ENCODE measurements at places on chromosomes 6 and 20. TPM values are rescaled to one million over a fixed set of nuclear protein-coding genes. Genes with fewer than 3 reads are reported as not detected.
A peak's percentile ranks its signal among the peaks of the same experiment; 100 is the strongest.

- no peak for DNase-seq
Measured at GRCh38 chr6:4348462-4349112, 213.2 kb upstream of the ECI2 start.

GRCh38 chr20:14434384-14435136, 97.1 kb upstream of the FLRT3 start:
- no peak for DNase-seq

Gene C20orf173
- not detected for total RNA-seq

Gene ALDH5A1
- 5.2 TPM for total RNA-seq

DNA sequence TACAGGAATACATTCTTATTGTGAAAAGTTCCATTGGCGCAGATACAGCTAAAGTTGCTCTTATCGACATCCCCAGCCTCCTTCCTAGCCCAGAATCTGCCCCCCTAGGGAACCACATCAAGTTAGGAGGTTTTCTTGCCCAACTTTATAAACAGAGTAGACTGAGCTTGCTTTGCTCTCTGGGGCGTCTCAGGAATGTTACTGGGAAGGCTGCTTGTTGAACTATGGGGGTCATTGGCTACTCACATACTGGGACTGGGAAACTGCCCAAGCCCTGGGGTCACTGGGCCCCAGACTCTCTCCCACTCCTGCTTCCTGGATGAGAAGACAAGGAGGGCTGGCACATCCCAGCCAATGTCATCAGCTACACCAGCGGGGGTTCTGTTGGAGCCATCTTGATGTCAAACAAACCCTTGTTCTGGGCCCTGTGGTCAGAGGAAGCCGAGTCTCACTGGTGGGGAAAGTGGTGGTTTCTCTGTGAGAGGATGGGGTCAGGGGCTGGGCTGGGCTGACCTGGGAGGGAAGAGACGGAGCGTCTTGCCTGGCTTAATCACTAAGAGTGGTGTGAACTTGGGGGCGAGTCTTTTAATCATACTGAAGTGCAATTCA, 26.0 kb downstream of the BPIFB4 start:
- no peak for DNase-seq

DNA sequence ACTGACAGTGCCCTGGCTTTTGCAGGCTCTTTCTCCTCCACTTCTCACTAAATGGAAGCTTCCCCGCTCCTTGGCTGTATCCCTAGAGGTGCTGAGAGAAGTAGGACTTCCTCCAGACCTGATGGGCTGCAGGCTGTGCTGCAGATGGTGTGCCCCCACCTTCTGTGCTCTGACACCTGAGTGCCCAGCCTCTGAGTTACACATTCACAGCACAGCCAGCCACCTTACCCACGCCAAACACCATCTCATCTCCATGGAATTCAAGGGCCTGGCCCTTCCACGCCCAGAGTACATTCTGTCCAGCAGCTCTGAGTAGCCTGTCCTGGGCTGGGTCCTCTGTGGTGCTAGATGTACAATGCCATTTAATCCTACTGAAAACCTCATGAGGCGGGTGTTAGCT, 5.3 kb downstream of the SFTA2 start:
- DNase-seq: no peak

DNA sequence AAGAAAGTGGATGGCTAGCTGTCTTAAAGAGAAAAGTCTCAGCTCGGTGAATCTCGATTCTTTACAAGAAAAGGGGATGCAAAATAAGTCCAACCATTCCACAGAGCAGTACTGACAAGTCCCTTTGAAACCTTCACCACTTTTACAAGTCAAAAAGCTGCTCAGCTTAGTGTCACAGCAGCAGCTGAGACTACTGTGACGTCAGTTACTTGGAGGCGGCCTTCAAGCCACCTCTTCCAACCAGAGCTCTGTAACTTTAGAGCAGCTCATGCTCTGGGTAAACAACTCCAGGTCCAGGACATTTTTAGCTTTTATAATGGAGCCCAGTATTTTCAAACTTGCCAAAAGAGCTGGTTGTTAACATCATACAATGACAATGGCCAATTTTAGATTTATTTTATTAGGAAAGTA, at the start of gene KIAA0408:
TSS of gene KIAA0408 (minus strand) at position 159 of the 411 bp plus-strand sequence. CDS start 5,408 bp downstream, outside the sequence.
- DNase-seq: peak; percentile 72

Gene GRIK2
- 3.0 TPM for total RNA-seq

Gene CD83
- 10.9 TPM for total RNA-seq

DNA sequence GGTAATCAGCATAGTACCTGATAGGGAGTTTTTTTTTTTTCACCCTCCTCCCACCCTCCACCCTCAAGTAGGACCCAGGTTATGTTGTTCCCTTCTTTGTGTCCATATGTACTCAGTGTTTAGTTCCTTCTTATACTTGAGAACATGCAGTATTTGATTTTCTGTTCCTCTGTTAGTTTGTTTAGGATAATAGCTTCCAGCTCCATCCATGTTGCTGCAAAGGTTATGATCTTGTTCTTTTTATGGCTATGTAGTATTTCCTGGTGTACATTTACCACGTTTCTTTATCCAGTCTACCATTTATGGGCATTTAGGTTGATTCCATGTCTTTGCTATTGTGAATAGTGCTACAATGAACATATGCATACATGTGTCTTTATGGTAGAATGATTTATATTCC, 41.9 kb downstream of the FOXA2 start:
- no peak for DNase-seq

Gene TRIM40
- total RNA-seq: not detected

GRCh38 chr6:149062653-149063348, 254.7 kb upstream of the TAB2 start:
- no peak for DNase-seq

DNA sequence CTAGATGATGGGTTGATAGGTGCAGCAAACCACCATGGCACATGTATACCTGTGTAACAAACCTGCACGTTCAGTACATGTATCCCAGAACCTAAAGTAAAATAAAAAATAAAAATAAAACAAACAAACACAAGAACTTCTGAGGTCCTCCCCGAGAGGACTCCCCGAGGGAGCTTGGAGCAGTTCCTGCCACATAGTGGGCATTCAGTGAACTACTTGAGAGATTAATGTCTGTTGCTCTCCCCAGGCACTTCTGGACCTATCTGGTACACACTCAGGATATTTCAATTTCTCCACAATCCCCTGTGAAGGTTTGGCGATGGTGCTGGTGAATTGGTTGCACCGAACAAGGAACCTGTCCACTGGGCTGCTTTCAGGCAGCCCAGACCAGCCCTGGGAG, 311.2 kb downstream of the ESR1 start:
- no peak for DNase-seq

Gene AKAP12
- total RNA-seq: 80.2 TPM

Gene SPATA25
- 7.5 TPM for total RNA-seq

GRCh38 chr6:7260291-7261031, 52.5 kb downstream of the SSR1 start:
- DNase-seq: no peak

- no peak for DNase-seq
Measured at GRCh38 chr6:143844006-143844405, 868 bp downstream of the LTV1 start.

DNA sequence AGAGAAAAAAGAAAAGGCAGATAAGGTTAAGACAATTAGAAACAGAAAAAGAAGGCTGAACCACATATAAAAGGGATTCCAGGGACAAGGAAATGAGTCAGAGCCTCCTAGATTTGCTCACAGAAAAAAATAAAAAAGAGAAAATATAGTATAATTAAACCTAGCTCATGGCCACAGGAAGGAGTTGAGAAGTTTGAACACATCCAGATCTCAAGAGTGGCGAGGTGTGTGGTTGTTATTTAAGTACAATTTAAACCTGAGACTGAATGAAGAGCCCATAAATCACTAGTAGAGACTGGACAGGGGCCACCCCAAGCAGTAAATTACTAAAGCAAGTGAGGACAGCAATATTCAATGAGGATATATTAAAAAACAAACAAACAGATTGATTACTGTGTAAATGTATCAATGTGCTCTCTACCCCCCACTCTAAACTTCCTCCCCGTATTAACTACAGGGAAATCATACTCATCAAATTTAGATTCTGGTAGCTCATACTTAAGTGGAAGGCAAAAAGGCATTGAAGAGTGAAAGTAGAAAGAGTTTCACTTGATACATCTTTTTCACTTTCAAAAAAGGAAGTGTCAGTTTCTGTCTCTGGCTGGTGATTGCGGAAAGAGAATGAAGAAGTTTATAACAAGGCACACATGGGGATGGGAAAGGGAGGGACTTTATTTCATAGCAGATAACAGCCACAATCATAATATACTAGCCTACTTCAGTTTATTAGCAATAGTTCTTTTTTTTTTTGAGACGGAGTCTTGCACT, 49.3 kb upstream of the SCAF8 start:
- DNase-seq: no peak

DNA sequence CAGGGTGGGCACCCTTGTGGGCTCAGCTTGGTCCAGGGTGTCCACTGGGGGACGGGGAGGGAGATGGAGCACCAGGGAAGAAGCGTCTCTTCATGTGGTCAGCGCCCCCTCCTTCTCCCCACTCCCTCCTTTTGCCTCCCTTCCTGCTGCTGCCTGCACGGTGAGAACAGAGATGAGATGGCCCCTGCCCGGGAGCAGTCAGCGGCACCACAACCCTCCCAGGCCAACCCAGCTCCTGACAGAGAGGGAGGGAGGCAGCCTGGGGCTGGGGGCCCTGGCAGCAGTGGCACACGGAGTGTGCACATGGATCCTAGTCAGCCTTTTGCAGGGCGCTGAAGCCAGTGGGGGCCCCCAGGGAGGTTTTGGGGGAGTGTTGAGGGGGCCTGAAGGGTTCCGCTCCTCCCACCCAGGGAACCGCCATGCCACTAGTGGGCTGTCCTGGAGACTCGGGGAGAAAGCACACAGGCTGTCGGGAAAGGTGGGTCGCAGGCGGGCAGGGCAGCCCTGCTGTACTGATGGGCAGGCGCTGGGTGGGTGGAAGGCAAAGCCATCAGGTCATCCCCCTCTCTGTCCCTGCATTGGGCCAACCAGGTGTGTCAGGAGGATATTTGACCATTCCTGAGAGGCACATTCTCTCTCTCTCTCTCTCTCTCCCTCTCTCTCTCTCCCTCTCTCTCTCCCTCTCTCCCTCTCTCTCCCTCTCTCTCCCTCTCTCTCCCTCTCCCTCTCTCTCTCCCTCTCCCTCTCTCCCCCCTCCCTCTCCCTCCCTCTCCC, 94.3 kb upstream of the BHLHE23 start:
- no peak for DNase-seq

- no peak for DNase-seq
Measured at GRCh38 chr20:64196309-64196708, 32.1 kb downstream of the MYT1 start.

- no peak for DNase-seq
Measured at GRCh38 chr6:13412639-13413465, 74.5 kb downstream of the GFOD1 start.

DNA sequence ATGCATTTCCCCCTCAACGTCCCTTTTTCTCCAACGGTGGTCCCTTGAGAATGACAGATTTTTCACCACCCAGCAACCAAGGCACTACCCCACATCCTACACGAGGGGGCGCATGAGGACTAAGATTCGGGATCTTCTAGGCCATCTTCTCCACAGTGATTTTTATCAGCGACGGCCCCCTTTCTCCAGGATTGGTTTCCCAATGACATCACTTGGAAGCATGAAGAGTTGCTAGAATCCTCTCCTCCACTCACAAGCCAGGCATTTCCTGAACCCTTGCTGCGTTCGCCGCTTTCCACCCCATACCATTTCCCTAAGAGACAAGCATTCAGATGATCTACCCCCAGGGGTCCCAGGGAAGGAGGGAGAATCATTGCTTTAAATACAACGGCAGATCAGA, 252.0 kb downstream of the HIVEP2 start:
- DNase-seq: peak; percentile 91

DNA sequence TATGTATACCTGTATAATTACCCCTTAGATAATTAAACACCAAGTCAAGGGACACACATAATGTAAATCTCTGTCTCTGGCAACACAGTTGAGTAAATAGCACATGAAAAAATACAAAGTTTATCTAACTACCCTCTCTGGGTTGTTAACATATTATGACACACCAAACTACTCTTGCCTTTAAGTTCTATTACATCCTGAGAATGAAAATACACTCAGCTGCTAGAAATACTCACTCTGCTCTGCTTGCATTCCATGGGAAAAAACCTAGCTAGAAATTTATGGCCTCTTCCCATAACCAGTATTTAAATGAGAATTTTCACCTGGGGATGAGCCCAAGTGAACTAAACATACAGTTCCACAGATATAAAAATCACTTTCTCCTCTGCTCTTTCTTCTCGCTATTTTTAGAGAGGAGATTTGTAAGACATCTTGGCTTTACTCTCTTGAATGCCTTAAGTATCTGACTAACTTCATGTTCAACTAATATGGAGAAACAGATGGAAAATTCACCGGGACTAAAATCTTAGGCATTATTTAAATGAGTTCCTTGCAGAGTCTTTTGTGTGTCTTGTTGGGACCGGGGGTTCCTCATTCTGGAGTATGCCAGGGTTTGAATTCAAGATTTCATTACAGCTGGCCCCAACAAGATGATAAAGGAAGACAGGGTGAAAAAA, 140.9 kb downstream of the GJA10 start:
- DNase-seq: no peak

Gene SLC24A3
- 3.0 TPM for total RNA-seq

GRCh38 chr6:33000055-33000454, 9.3 kb downstream of the HLA-DOA start:
- DNase-seq: peak; percentile 93

DNA sequence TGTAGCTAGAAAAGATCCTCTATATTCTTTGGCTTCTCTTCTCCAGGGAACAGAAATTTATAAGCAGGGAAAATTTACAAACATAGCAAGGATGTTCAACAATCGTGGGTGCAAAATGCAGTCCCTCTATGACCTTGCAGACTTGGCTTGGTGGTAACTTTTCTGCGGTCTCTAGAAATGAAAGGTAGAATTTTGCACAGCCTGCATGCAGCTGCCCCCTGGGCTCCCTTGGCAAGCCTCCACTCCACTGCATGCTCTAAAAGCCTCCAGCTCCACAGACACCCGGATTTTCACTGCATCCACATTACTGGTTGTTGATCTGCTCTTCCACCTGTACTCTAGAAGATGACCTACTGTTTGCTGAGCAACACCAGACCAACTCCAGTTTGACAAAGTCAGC, 236.5 kb upstream of the EYS start:
- DNase-seq: no peak

DNA sequence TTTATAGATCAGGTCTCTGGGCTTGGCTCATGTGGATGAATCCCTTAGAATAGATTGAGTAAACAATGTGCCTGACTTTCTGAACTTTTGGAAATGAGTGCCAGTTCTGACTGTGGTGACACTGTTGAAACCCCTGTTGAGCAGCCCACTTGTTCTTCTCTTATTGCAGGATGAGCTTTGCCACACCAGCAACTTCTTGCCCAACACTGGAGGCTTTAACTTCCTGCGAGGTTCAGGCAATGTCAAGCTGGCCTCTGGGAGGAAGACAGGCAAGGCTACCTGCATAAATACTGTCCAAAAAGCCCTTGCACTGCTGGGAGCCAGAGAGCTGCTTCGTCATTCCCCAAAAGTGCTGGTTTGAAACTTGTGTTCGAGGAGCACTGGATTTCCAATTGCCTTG, 32.8 kb upstream of the SMIM8 start:
- DNase-seq: no peak

Measured in GM23338 (cell line).